ENCODE measurements at places on chromosomes 2 and 18.

DNA sequence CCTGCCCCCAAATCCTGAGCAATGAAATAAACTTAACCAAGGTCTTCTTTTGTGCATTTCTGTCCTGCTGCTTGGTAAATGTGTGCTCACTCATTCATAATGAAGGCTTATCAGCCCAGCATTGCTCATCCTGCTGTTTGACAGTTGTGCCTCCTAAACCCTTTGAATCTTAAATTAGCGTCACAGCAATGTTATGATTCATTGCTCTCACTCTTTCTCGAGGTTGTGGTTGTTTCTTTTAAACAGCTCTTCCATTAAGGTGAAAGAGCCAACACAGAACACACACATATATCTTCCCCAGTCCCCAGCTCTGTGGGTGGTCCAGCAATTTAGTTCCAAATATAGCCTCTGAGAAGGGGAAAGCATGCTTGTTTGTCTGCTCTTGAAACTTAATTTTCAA lies 84.0 kb downstream of the EVA1A start:
- peak; percentile 31 for DNase-seq
- peaks cover 9% of the 10 kb centered on the region for H3K4me1 ChIP-seq
- H3K4me3 ChIP-seq: no peak overlapping the region
- H3K27ac ChIP-seq: no peak overlapping the region
- H3K27me3 ChIP-seq: no peaks in the 10 kb centered on the region
- H3K36me3 ChIP-seq: no peaks in the 10 kb centered on the region

GRCh38 chr2:49978341-49978740 lies 824.0 kb upstream of the FSHR start:
- H3K36me3 ChIP-seq: no peaks in the 10 kb centered on the region
- DNase-seq: peak; percentile 50
- H3K4me1 ChIP-seq: peaks cover 20% of the 10 kb centered on the region
- H3K27ac ChIP-seq: peak overlapping the region; percentile 9
- no peaks in the 10 kb centered on the region for H3K27me3 ChIP-seq
- no peak overlapping the region for H3K4me3 ChIP-seq

DNA sequence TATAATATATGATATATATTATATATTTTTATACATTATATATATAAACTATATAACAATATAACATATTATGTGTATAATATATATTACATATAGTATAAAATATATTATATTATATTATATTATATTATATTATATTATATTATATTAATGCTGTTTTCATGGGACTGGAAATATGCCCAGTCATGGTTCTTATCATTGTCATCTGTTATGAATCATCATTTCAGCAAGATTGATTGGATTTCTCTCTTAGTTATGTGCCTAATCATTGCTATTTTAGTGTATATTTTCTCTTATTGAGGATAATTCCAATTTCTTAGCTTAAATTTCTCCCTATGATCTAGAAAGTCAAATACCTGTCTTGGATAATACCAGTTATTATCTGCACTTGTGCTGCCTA lies 617.8 kb downstream of the TRIB2 start:
- H3K27ac ChIP-seq: no peak overlapping the region
- H3K4me1 ChIP-seq: no peaks in the 10 kb centered on the region
- no peak for DNase-seq
- H3K4me3 ChIP-seq: no peak overlapping the region

- DNase-seq: no peak
- H3K4me3 ChIP-seq: no peak overlapping the region
- H3K4me1 ChIP-seq: no peaks in the 10 kb centered on the region
- no peaks in the 10 kb centered on the region for H3K27me3 ChIP-seq
Measured at GRCh38 chr2:97870396-97870843, 125.3 kb downstream of the TMEM131 start.

DNA sequence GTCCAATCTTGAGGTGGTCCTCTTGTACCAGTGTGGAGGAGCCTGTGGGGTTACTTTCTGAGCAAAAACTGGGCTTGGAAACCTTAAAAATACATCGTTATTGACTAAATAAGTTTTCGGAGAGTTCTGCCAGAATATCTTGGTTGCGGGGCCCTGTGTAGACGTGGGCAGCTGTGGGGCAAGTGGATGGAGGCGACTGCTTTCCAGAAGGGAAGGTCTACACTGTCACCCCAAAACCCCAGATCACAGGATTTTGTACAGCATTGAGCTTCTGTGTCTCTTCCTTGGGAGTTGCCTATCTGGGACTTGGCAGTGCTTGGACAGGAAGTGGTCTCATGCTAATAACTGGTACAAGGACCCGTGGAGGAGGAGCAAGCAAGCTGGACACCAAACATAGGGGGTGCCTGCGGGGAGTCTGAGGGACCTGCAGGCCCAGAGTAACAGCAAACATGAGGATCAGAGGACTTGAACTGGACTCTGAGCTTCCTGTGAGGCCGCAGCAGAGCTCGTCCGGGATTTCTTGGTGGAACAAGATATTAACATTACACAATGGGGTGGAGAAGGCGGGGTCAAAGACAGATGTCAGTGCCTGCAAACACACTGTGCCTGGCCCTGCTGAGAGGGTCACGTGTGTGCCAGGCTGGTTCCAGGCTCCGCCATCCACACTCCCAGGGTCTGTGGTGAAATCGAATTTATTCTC lies 48.0 kb upstream of the CTLA4 start:
- no peaks in the 10 kb centered on the region for H3K36me3 ChIP-seq
- no peak overlapping the region for H3K4me3 ChIP-seq
- no peak for DNase-seq

- H3K27me3 ChIP-seq: no peaks in the 10 kb centered on the region
- peaks cover 12% of the 10 kb centered on the region for H3K4me1 ChIP-seq
- H3K27ac ChIP-seq: no peak overlapping the region
- no peak for DNase-seq
Measured at GRCh38 chr2:100278986-100279385, 43.3 kb downstream of the LONRF2 start.

DNA sequence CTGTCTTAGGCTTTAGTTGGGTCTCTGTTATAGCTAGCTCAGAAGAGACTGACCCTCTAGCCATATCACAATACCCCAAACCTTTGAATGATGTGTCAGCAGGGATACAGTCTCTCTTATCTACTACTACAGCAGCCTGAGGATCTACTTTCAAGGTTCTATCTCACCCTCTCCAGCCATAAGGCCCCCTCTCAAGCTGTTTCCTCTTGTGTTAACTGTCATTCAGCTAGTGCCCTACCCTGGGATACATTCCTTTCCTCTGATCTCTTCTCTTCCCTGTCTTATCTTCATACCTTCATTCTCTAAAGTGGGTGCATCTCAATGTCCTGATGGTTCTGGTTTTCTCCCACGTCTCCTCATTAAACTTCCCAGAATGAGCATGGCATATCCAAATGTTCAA lies 434.7 kb downstream of the NRXN1 start:
- no peaks in the 10 kb centered on the region for H3K27me3 ChIP-seq
- H3K27ac ChIP-seq: no peak overlapping the region
- no peak overlapping the region for H3K4me3 ChIP-seq
- no peaks in the 10 kb centered on the region for H3K4me1 ChIP-seq
- H3K36me3 ChIP-seq: no peaks in the 10 kb centered on the region
- DNase-seq: no peak

DNA sequence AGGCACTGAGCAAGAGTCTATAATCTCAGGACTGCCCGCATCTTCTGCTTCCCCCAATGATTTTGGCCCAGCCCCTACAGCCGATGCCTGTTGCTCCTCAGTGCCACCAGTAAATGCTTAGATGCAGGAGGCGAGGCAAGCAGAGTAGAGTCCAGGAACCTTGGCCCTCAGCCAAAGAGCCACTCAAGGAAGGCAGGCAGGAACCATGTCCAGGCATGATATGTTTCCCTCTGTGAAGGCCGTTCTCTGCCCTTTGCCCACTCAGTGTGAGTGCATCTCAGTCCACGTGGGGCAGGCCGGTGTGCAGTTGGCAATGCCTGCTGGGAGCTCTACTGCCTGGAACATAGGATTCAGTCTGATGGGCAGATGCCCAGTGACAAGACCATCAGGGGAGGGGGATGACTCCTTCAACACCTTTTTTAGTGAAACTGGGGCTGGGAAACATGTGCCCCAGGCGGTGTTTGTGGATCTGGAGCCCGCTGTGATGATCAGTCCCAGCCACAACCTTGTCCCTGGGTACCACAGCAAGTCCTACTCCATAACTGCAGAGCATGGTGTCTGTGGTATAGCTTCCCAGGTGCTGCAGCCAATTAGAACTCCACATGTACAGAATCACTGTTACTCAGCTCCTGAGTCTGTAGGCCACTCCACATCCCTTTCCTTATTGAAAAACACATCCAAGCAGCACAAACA lies 9.7 kb upstream of the DNAJB2 start:
- H3K27ac ChIP-seq: no peak overlapping the region
- H3K27me3 ChIP-seq: peaks cover 8% of the 10 kb centered on the region
- no peaks in the 10 kb centered on the region for H3K36me3 ChIP-seq

- H3K27ac ChIP-seq: no peak overlapping the region
- H3K36me3 ChIP-seq: no peaks in the 10 kb centered on the region
- no peaks in the 10 kb centered on the region for H3K27me3 ChIP-seq
- H3K4me1 ChIP-seq: no peaks in the 10 kb centered on the region
- DNase-seq: no peak
Measured at GRCh38 chr2:72789241-72789640, 36.6 kb downstream of the EXOC6B start.

DNA sequence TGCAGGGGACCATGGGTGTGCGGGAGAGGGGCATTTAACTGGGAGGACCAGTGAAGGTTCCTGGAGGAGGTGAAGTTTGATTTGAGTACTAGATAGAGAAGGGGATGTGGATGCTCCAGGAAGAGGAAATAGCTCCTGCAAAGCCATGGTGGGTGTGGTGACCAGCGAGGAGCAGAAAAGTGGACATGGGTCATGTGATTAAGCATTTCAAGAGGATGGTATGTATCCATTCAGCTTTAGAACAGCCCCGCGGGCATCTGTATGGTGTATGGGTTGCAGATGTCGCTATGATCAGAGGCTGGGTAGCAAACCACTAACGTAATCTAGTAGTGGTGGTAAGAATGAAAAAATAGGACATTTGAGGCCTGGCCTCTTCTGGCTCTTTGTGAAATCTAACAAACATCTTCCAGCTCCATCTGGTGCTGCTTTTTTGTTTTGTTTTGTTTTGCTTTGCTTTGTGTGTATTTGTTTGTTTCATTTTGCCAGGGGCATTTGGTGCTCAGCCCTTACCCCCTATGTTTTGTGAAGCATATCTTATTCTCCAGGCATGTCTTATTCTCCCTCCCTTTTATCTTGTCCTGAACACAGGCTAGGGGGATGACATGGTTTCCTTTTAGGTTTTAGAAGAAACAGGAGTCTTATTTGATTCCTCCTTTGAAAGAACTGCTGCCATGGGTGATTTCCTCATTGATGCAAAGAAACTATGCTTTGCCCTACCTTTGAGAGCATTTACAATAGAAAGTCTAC lies 226.1 kb downstream of the LRRTM1 start:
- DNase-seq: no peak
- H3K27ac ChIP-seq: no peak overlapping the region
- no peaks in the 10 kb centered on the region for H3K27me3 ChIP-seq
- no peak overlapping the region for H3K4me3 ChIP-seq
- H3K36me3 ChIP-seq: no peaks in the 10 kb centered on the region
- H3K4me1 ChIP-seq: no peaks in the 10 kb centered on the region

DNA sequence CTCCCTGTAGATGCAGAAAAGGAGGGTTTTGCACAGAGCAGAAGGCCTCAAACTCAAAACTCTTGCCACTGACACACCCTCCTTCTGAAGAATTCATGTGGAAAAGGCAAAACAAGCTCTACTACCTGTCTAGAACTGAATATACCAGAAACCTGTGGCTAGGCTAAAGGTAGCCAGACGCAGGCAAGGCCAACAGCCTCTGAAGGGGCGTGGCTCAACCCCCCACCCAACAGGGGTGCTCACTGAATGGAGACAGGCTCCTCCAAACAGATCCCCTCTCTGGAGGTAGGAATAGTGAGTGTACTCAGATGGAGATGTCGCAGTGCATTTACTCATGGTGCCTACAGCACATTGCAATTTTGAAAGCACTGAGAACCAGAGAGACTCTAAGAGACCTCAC lies 3.0 kb upstream of the STK17B start:
- no peak overlapping the region for H3K4me3 ChIP-seq
- H3K27ac ChIP-seq: no peak overlapping the region
- no peak for DNase-seq

- DNase-seq: no peak
- no peaks in the 10 kb centered on the region for H3K27me3 ChIP-seq
- no peak overlapping the region for H3K27ac ChIP-seq
- no peaks in the 10 kb centered on the region for H3K36me3 ChIP-seq
Measured at GRCh38 chr2:222892321-222892720, 31.5 kb downstream of the ACSL3 start.

GRCh38 chr2:120660056-120660694 lies 75.5 kb upstream of the GLI2 start:
- DNase-seq: no peak
- no peaks in the 10 kb centered on the region for H3K4me1 ChIP-seq
- H3K4me3 ChIP-seq: no peak overlapping the region

DNA sequence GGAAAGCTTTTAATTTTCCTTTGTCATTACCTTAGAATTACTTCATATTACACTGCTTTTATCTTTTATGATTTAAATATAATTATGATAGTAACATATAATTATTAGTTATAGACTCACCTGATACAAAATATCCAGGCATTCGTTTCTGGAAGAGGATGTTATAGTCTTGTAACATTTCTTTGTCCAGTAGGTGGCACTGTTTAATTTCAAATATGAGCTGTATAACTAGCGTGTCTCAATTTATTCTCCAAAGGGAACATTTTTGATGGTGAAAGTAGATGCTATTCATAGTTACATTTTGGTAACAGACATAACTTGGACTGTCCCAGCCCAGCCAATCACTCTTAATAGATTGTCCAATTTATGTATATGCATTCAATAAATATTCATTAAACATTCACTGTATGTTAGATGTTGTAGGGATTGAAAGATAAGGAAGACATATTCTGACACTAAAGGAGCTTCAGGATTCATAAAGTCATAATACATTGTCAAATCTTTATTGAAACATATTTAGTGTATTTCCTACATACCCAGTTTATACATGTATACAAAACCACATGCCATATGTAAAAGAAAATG lies 19.2 kb downstream of the DAW1 start:
- no peaks in the 10 kb centered on the region for H3K27me3 ChIP-seq
- peak; percentile 69 for DNase-seq
- no peaks in the 10 kb centered on the region for H3K4me1 ChIP-seq
- no peak overlapping the region for H3K4me3 ChIP-seq

DNA sequence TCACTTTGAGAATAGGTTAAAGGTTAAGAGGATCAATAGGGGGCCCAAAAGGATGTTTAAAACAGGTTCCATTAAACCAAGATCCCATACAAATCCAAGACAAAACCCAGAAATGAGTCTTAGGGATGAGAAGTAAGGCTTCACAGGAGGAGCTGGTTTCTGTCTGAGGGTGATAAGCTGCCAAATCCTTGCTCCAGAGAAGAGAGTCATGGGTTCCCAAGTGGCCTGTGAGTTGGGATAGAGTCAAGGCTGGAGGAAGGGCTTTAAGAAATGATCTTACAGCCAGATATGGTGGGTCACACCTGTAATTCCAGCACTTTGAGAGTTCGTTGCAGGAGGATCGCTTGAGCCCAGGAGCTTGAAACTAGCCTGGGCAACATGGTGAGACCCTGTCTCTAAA lies 40.2 kb upstream of the LCLAT1 start:
- no peaks in the 10 kb centered on the region for H3K36me3 ChIP-seq
- H3K4me3 ChIP-seq: no peak overlapping the region
- no peaks in the 10 kb centered on the region for H3K27me3 ChIP-seq
- no peak for DNase-seq
